AG10803 (cell line): ENCODE measurements at places on chromosomes 3 and 15.

- peak; percentile 33 for DNase-seq
These were observed 8.2 kb downstream of the TRNT1 start for GRCh38 chr3:3134750-3135448.

GRCh38 chr3:78496501-78496900, 1271.3 kb downstream of the ROBO1 start:
- DNase-seq = no peak

DNA sequence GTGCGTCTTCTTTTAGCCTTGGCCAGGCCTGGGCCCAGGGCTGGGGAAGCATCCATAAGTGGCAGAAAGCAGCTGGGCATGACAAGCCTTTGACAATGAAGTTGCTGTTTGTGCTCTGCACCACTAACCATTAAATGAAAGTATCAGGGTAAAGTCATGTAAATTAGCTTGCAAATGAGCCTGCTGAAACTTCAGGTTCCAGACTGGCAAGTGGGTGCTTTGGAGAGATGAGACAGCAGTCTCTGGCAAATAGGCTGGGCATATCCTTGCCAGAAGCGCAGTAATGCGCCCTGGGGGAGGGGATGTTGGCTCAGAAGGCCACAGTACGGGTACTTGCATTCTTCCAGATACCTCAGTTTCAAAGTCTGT, 40.7 kb downstream of the RAB6B start:
- DNase-seq = no peak

DNA sequence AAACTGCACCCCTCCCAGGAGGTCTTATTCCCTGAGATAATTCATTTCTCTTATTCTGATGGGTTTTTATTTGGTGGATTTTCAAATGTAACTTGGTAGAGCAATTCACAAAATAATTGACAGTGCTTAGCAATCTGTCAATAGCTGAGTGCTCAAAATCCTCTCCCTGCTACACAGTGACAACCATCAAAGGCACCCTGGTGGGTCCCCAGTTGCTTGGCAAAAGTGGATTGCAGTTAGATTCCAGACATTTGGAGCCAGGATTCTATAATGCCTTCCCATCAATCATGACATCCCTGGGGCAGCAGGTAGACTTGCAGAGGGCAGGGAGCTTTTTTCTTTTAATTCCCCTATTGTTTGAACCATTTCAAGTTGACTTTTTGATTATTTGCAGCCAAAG, 59.0 kb downstream of the FHIT start:
- no peak for DNase-seq

- DNase-seq = peak; percentile 66
These were observed 126.5 kb downstream of the FMN1 start for GRCh38 chr15:33068007-33068481.

DNA sequence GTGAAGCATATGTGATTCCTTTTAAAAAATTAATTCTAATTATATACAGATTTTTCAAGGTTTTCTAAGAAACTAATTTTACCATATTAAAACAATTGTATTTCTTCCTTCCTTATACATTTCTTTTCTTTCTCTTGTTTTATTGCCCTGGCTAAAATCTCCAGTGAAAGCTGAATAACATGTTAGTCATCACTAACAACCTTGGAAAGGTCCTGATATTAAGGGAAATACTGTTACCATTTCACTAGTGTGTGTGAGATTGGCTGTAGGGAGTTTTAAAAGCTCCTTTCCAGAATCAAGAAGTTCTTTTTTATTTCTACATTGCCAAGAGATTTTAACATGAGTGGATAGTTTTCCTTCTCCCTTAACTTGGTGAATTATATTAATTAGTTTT, 229.7 kb upstream of the EIF1B start:
- no peak for DNase-seq

GRCh38 chr3:11914041-11914440, 67.4 kb upstream of the TAMM41 start:
- DNase-seq = no peak

- peak; percentile 89 for DNase-seq
These were observed 27.1 kb upstream of the C3orf49 start for GRCh38 chr3:63791974-63792373.
